IMR-90 (cell line): ENCODE measurements at places on chromosomes 7 and 10. TPM values are rescaled to one million over a fixed set of nuclear protein-coding genes. Genes with fewer than 3 reads are reported as not detected.
A peak's percentile ranks its signal among the peaks of the same experiment; 100 is the strongest.

DNA sequence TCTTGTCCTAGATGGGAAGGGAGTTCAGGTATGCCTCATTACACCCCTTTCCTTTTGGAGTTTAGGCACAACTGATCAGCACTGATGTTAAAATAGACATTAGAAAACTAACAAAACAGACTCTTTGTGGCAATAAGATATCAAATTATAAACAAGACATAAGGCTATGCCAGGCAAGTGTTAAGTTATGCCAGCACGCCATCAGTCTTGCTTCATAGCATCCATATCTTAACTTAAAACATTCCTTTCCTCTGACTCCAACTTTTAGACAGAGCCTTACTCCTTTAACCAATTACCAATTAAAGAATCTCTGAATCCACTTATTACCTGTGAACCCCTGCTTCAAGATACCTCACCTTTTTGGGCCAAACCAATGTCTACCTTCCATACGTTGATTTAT, 126.2 kb upstream of the ETV1 start:
- H3K36me3 ChIP-seq = no peaks in the 10 kb centered on the region
- H3K27me3 ChIP-seq = no peaks in the 10 kb centered on the region
- no peaks in the 10 kb centered on the region for H3K4me1 ChIP-seq
- no peak for DNase-seq

DNA sequence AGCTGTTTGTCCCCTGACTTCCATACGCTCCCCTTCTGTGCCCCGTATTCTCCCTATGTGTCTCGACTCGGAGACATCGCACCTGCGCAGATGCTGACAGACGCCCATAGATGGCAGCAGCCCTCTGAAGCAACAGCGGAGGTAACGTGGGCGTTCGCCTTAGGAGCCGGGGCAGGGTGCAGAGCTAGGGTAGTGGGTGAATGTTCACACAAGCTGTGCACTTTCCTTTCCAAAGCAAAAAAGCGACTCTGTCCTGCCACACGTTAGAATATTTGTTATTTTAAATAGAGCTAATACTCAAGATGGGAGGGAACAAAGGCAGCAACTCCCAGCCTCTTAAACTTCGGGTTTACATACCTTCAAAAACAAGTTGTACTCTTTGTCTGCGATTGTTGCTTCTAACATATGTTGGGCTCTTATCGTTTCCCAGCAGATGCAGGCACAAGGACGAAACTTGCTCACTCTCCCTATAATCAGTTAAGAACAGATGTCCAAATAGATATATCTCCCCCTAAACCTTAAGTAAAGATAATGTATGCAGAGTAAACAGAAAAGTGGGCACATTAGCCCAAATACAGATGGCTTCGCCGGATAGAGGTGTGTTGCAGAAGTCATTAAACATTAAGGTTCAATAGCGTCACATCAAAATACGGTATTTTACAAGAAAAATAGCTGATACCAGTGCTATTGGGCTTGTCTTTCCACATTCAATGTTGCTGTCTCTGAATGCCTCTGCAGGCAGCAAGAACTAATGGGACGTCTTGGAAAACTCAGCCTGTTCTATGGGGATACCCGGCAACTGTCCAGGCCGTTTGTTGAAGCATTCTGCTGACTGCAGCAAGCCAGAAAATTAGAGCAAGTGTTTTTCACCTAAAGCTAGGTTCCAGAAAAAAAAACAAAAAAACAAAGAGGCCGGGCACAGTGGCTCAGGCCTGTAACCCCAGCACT, 340.3 kb upstream of the PRKCQ start:
- DNase-seq = peak; percentile 28
- H3K27ac ChIP-seq = no peak overlapping the region
- no peak overlapping the region for H3K4me3 ChIP-seq
- H3K4me1 ChIP-seq = no peaks in the 10 kb centered on the region
- H3K27me3 ChIP-seq = peaks cover 4% of the 10 kb centered on the region; the same call in 1 of the 2 replicates

GRCh38 chr10:75889051-75889450, 457.6 kb downstream of the LRMDA start:
- no peaks in the 10 kb centered on the region; the same call in 1 of the 2 replicates for H3K27me3 ChIP-seq
- no peak for DNase-seq
- no peak overlapping the region for H3K4me3 ChIP-seq
- H3K36me3 ChIP-seq = no peaks in the 10 kb centered on the region
- H3K4me1 ChIP-seq = no peaks in the 10 kb centered on the region

GRCh38 chr10:102712843-102713538, 1.2 kb downstream of the ARL3 start:
- H3K4me1 ChIP-seq = peaks cover 5% of the 10 kb centered on the region
- peak overlapping the region; percentile 86 for H3K27ac ChIP-seq
- no peaks in the 10 kb centered on the region for H3K27me3 ChIP-seq
- peak overlapping the region; percentile 81 for H3K4me3 ChIP-seq
- H3K36me3 ChIP-seq = no peaks in the 10 kb centered on the region
- DNase-seq = no peak

DNA sequence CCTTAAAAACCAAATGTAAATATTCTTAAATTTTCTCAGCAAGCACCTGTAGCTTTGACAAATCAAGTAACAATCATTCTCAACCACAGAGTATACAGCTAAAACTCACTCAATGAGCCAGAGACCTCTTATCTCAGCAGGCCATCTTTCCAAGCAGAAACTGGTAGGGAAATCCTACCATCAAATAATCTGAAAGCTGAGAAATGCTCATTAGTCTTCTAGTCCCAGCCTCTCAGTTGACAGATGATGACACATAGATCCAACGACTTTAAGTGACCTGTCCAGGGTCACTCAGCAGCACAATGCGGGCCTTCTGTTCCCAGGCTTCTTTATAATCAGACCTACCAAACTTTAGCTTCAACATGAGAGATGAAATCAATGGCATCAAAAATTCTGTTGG, 184.6 kb downstream of the SGMS1 start:
- no peak overlapping the region for H3K27ac ChIP-seq
- no peaks in the 10 kb centered on the region for H3K36me3 ChIP-seq
- H3K4me3 ChIP-seq = no peak overlapping the region
- no peaks in the 10 kb centered on the region for H3K27me3 ChIP-seq
- DNase-seq = no peak
- no peaks in the 10 kb centered on the region for H3K4me1 ChIP-seq

SLC13A4 gene
- total RNA-seq = 0.56 TPM in 1 of 2 replicates, not detected in the other

CCZ1B gene
- total RNA-seq = 25.5 and 33.3 TPM in 2 replicates

HOXA7 gene
- under 0.01 and 0.18 TPM in 2 replicates for total RNA-seq
